RWPE1 (cell line): ENCODE measurements at places on chromosomes 3 and 15.

DNA sequence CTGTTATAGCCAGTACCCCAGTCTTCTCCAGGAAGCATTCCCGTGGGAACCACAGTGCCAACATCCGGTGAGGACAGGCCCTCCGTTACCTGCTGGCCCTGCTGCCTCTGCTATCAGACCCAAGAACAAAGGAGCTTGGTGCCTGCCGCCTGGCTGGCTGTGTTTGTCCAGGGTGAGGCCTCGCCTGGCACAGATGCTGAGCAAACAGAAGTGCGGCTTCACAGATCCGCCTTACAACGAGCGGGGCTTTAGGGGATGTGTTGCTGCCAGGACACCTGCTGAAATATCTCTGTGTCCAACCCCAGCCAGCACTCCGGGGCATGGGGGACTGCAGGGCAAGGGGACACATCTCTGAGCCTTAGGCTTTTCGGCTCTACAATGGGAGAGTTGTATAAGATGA lies 2.2 kb upstream of the EPHB3 start:
- DNase-seq: no peak

DNA sequence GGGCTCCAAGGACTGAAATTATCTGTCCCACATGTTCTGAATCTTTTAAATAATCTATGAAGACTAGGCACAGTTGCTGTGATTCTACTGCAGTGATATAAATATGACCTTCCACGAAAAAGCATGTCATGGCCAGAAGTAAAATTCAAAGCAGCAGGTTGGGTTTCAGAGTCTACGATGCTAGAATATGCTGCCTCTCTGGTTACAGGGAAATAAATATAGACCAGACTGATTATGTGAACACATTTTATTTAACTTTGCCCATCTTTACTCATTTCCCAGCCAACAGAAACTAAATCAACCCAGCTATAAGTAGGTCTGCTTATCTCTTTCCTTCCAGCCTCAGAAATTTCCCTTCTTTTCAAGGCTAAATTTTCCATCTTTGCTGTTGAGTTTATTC lies 19.9 kb upstream of the TM6SF1 start:
- DNase-seq: no peak

DNA sequence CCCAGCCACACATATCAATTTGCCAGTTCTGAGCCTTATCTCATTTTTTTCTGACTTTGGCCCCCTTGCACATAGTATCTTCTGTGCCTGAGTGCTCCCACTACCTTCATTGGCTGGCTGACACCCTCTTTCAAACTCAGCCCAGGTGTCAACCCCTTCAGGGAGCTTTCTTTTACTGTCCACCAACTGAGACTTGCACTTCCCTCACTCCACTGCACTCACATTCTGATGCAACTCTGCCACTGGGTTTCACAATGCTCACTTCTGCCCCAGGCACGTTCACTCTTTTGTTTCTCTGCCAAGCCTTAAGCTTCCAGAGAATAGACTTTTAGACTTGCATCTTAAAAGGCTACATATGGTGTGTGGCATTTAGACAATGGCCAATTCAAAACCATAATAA lies 101.5 kb upstream of the CBLB start:
- DNase-seq: peak; percentile 47

DNA sequence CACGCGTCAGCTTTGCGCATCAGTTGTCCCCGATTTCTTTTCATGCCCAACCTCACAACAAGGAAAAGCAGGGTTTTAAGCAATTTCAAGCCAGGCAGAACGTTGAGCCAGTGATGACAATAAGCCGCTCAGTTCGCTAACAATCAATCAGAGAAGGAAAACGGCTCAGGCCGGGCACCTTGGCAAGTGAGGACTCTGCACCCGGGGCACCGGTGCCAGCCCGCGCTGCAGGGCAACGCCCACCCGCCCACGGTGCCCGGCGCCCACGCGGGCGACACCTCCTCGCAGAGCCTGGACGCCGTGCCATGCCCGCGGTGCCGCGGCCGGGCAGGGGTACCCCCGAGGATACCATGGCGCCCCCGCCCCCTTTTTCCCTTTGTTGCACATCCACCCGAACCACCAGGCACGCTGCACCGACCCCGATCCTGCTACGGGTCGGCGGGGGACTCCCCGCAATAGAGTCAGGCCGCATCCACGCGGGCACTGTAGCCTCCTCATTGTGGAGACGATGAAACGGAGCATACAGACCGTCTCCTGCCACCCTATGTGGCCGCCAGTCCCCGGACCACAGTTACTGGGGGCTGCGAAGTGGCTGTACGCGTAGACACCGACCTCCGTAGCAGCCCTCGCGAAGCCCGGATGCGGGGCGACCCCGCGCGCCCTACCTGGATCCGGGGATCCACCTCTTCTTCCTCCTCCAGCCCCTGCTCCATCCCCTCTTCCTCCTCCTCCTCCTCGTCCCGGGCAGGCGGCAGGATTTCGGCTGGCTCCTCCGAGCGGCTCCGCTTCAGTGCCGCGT lies 581 bp downstream of the SH3BP5 start:
- no peak for DNase-seq

DNA sequence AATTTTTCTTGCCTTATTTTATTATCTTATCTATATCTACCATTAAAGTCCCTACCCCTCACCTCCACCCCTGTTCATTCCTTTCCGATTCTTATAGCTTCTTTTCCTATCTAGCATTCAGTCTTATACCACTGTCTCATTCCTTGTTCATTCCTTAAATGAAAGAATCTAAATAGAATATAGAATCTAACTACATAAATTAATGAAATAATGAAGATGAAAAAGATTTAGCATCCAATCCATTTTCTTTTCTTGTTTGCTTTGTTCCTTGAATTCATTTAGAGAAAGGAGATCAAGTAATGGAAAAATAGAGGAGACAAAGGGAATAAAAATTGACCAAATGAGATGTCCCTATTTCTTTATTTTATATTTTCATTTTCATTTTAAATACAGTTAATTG lies 67.2 kb downstream of the OPA1 start:
- DNase-seq: no peak

DNA sequence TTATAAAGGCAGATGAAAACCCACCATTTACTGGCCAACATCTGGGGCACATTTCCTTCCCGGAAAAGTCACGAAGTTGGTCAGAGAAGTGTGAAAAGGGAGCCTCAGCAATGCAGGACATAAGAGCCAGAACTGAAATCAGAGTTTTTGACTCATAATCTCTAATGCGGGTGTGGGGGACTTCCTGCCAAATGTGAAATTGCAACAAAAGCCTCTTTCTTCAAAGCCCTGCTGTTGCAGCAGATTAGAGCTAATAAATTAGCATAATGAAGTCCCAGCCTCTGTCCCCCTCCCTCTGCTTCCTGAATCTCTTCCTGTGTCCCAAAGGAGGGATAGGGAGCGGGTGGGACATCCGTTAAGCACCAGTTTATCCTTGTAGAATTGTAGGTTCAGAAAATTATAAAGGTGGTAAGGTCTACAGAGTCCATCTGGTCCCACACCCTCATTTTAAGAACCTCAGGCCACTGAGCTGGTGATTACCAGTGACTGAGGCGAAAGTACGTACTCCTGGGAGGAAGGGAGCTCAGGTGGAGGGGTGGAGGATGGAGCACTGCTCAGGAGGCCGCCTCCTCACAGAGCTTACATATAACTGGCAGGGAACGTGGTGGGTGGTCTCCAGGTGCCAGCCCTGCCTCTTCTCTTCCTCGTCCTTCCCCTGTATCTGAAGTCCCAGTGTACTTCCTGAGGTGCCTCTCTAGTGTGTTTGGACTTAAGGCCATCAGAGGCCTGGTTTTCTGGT lies 35.0 kb downstream of the ST6GAL1 start:
- DNase-seq: no peak

- DNase-seq: peak; percentile 2
These were observed 644.7 kb downstream of the OTOL1 start for GRCh38 chr3:162141272-162141791.

- peak; percentile 71 for DNase-seq
These were observed 41.1 kb upstream of the SEC61A1 start for GRCh38 chr3:128011140-128011539.

DNA sequence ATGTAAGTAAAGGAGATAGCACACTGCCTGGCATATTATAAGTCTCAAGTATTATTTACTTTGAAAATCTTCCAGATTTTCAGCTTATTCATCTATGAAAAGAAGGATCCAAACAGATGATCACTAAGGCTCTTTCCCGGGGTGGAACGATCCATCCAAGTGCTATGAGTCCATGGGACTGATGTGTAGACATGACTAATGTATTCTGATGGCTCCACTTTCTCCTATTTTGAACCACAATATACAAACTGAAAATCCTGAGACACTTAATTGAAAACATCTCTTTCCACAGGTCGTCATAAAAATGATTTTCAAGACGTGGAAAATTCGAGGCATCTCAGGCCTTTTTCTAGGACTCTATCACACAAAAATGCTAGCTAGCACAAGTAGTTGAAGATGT lies 33.4 kb upstream of the CHRM5 start:
- no peak for DNase-seq
